ENCODE measurements at places on chromosomes 12 and 14.

GRCh38 chr12:54723379-54724256 lies 75.5 kb upstream of the DCD start:
- DNase-seq, result no peak
- no peaks in the 10 kb centered on the region for H3K36me3 ChIP-seq
- no peak overlapping the region for H3K27ac ChIP-seq
- H3K27me3 ChIP-seq, result no peaks in the 10 kb centered on the region
- H3K4me1 ChIP-seq, result no peaks in the 10 kb centered on the region

DNA sequence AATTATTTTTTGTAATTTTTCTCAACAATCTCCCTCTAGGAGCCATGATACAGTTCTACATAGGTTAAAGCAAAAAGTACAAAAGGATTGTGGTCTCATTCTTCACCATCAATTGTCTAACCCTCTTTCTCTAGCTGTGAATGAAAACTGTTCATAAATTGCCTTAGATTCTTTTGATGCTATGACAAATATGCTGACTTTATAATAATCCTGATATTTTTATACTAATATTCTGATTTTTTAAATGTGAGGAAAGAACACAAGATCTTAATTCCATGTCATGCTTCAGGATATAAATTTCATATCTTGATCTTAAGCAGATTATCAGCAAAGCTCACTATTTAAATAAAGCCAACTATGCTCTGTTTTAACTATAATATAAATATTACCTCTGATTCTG lies 75.4 kb downstream of the KIF21A start:
- no peaks in the 10 kb centered on the region for H3K4me1 ChIP-seq
- no peak overlapping the region for H3K4me3 ChIP-seq
- no peaks in the 10 kb centered on the region for H3K27me3 ChIP-seq
- H3K36me3 ChIP-seq, result peaks cover 38% of the 10 kb centered on the region
- no peak for DNase-seq

- no peaks in the 10 kb centered on the region for H3K27me3 ChIP-seq
- H3K36me3 ChIP-seq, result no peaks in the 10 kb centered on the region
- no peak overlapping the region for H3K4me3 ChIP-seq
- no peak for DNase-seq
- H3K4me1 ChIP-seq, result no peaks in the 10 kb centered on the region
These were observed 58.7 kb upstream of the G2E3 start for GRCh38 chr14:30500222-30500621.

GRCh38 chr14:50943943-50944646 lies at the start of gene PYGL:
Gene PYGL (minus strand): TSS chr14:50944483. CDS start chr14:50944403, 80 bp downstream.
- no peaks in the 10 kb centered on the region for H3K36me3 ChIP-seq
- no peaks in the 10 kb centered on the region for H3K4me1 ChIP-seq
- peak within 1 kb of the TSS; percentile 63 for H3K27ac ChIP-seq
- no peaks in the 10 kb centered on the region for H3K27me3 ChIP-seq
- peak within 1 kb of the TSS; percentile 74 for H3K4me3 ChIP-seq
- peak; percentile 84 for DNase-seq

DNA sequence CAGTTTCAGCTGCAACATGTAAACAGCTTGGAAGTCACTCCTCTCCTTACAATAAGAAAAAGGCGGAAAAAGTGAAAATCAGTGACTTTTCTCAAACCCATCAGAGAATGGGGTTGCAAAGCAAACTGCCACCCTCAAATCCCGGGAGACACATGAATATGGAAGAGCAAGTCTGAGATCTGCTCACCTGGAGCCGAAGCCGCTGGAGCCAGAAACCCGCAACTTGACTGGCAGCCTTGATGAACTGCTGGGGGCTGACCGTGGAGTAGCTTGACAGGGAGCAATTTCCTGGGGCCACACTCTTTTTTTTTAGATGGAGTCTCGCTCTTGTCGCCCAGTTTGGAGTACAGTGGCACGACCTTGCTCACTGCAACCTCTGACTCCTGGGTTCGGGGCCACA lies 208.2 kb downstream of the KIF26A start:
- peaks cover 21% of the 10 kb centered on the region for H3K4me1 ChIP-seq
- no peaks in the 10 kb centered on the region for H3K27me3 ChIP-seq
- no peak for DNase-seq
- no peaks in the 10 kb centered on the region for H3K36me3 ChIP-seq
- no peak overlapping the region for H3K27ac ChIP-seq
- no peak overlapping the region for H3K4me3 ChIP-seq

GRCh38 chr12:2673966-2674810 lies 120.6 kb upstream of the FKBP4 start:
- H3K4me3 ChIP-seq, result no peak overlapping the region
- no peaks in the 10 kb centered on the region for H3K4me1 ChIP-seq
- DNase-seq, result no peak
- no peak overlapping the region for H3K27ac ChIP-seq

DNA sequence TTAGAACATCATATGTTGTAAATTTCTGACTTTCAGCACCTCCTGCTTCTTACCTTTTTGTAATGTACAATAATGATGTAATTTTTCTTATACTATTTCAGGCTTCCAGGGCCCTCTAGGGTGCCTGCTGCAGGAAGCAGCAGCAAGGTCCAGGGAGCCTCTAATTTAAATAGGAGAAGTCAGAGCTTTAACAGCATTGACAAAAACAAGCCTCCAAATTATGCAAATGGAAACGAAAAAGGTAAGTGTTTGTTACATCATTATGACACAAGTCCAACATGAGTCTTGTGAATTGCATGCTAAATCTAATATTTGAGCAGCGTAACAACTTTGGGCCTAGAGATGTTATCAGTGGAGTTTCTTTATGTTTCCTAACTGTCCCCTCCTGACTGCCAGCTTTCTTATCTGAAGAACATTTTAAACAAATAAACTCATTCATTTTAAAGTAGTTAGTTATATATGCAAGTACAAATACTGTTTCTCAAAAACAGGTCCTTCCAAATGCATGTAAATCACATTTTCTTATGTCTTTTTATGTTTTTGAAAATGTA lies 167.6 kb downstream of the NAV3 start:
- H3K4me3 ChIP-seq, result no peak overlapping the region
- H3K27me3 ChIP-seq, result no peaks in the 10 kb centered on the region
- DNase-seq, result no peak
- peaks cover 16% of the 10 kb centered on the region for H3K36me3 ChIP-seq
- H3K4me1 ChIP-seq, result no peaks in the 10 kb centered on the region
- H3K27ac ChIP-seq, result no peak overlapping the region

GRCh38 chr14:93744176-93744575 lies 44.1 kb downstream of the PRIMA1 start:
- H3K4me1 ChIP-seq, result no peaks in the 10 kb centered on the region
- H3K36me3 ChIP-seq, result no peaks in the 10 kb centered on the region
- no peaks in the 10 kb centered on the region for H3K27me3 ChIP-seq
- H3K27ac ChIP-seq, result no peak overlapping the region
- no peak for DNase-seq

- no peaks in the 10 kb centered on the region for H3K36me3 ChIP-seq
- no peak for DNase-seq
- no peaks in the 10 kb centered on the region for H3K4me1 ChIP-seq
- H3K27me3 ChIP-seq, result no peaks in the 10 kb centered on the region
These were observed 127.1 kb downstream of the DIO2 start for GRCh38 chr14:80084196-80084595.

GRCh38 chr12:7019043-7019569 lies 830 bp upstream of the LPCAT3 start:
- H3K4me3 ChIP-seq, result peak overlapping the region; percentile 91
- no peak overlapping the region for H3K27ac ChIP-seq
- DNase-seq, result no peak
- no peaks in the 10 kb centered on the region for H3K27me3 ChIP-seq
- peaks cover 8% of the 10 kb centered on the region for H3K4me1 ChIP-seq
- H3K36me3 ChIP-seq, result no peaks in the 10 kb centered on the region

DNA sequence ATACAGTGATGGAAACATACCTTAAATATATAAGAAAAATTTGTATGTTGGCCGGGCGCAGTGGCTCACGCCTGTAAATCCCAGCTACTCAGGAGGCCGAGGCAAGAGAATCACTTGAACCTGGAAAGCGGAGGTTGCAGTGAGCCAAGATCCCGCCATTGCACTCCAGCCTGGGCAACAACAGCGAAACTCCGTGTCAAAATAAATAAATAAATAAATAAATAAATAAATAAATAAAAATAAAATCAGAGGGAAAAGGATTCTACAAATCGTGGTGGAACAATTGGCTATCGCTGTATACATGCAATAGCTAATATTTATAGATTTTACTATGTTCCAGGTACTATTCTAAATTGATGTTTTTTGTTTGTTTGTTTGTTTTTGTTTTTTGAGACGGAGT lies 1.7 kb upstream of the ATF7 start:
- H3K27ac ChIP-seq, result no peak overlapping the region
- H3K36me3 ChIP-seq, result no peaks in the 10 kb centered on the region
- no peaks in the 10 kb centered on the region for H3K27me3 ChIP-seq
- H3K4me1 ChIP-seq, result peaks cover 5% of the 10 kb centered on the region

- H3K27me3 ChIP-seq, result no peaks in the 10 kb centered on the region
- H3K36me3 ChIP-seq, result no peaks in the 10 kb centered on the region
- H3K27ac ChIP-seq, result no peak overlapping the region
These were observed 1.5 kb upstream of the AGAP2 start for GRCh38 chr12:57739914-57740538.

GRCh38 chr14:86672080-86672479 lies 1142.1 kb downstream of the FLRT2 start:
- DNase-seq, result no peak
- H3K27ac ChIP-seq, result no peak overlapping the region
- no peaks in the 10 kb centered on the region for H3K27me3 ChIP-seq
- no peak overlapping the region for H3K4me3 ChIP-seq
- H3K36me3 ChIP-seq, result no peaks in the 10 kb centered on the region

DNA sequence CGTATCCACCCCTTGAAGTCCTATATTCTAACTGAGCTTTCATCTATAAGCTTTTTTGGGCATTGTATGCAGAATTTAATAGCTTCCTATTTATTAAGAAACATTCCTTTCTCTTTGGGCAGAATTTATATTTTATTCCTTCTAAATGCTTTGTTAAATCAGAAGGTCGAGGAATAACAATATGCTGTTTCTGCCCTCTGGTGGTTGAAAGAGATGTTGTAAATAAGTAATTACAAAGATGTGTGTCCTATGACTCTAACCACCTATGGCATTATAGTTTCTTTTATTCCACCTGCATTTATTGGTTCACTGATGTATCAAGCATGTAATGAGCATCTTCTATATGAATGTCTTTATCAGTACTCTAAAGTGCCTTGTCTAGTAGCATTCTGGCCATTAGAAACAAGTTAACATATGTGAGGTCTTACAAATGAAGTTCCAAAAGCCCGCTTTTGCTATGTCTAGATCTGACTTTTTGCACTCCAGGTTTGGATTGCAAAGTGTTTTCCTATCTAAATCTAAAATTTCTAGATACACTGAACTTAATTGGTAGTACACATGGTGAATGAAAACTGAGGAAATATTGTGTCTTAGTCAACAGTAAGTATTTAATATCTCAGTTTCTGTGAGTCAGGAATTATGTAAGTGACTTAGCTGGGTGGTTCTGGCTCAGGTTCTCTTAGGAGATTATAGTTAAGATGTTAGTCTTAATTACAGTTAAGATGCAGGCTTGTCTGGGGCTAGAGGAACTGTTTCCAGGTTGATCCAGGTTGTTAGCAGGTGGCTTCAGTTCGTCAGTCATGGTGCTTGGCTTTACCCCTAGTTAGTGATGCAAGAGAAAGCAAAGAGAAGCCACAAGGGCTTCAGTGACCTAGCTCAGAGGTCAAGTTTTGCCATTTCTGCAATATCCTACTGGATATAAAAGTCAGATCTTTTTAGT lies 57.5 kb downstream of the PLEKHA5 start:
- no peak overlapping the region for H3K4me3 ChIP-seq
- H3K36me3 ChIP-seq, result no peaks in the 10 kb centered on the region
- peak; percentile 38 for DNase-seq
- H3K4me1 ChIP-seq, result peaks cover 28% of the 10 kb centered on the region

- DNase-seq, result no peak
- H3K4me1 ChIP-seq, result peaks cover 6% of the 10 kb centered on the region
- H3K36me3 ChIP-seq, result no peaks in the 10 kb centered on the region
- H3K27ac ChIP-seq, result no peak overlapping the region
- no peak overlapping the region for H3K4me3 ChIP-seq
These were observed 20.4 kb downstream of the EGLN3 start for GRCh38 chr14:33930439-33930838.

DNA sequence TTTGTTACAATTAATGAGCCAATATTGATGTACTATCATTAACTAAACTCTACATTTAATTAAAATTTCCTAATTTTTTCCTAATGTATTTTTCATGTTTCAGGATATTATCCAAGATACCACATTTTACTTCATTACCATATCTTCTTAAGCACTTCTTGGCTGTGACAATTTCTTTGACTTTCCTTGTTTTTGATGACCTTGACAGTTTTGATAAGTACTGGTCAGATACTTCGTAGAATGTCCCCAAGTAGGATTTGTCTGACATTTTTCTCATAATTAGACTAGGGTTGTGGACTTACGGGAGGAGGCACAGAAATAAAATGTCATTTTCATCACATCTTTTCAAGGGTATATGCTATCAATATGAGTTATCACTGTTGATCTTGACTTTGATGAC lies 700.9 kb downstream of the BCL11B start:
- H3K4me3 ChIP-seq, result no peak overlapping the region
- no peaks in the 10 kb centered on the region for H3K27me3 ChIP-seq
- DNase-seq, result no peak
- no peaks in the 10 kb centered on the region for H3K4me1 ChIP-seq

- no peaks in the 10 kb centered on the region for H3K36me3 ChIP-seq
- no peak overlapping the region for H3K4me3 ChIP-seq
- H3K27me3 ChIP-seq, result peaks cover 8% of the 10 kb centered on the region
- H3K4me1 ChIP-seq, result no peaks in the 10 kb centered on the region
- peak; percentile 33 for DNase-seq
These were observed 48.7 kb upstream of the ABCC9 start for GRCh38 chr12:21989819-21990412.
